ENCODE measurements at places on chromosomes 3 and 15. TPM values are rescaled to one million over a fixed set of nuclear protein-coding genes. Genes with fewer than 3 reads are reported as not detected.

Gene DAPK2
- total RNA-seq, result 7.2 TPM

Gene GCNT3
- total RNA-seq, result not detected

Gene CADPS
- total RNA-seq, result 418 TPM

Gene CYP1A2
- not detected for total RNA-seq

Gene IL17RE
- 0.31 TPM for total RNA-seq

Gene TMEM108
- total RNA-seq, result 54.1 TPM

Gene CFAP44
- total RNA-seq, result 5.9 TPM

Gene GOLGA8N
- total RNA-seq, result 3.1 TPM

Gene OXTR
- total RNA-seq, result 2.5 TPM

Gene SCAANT1
- not detected for total RNA-seq

Measured in parietal lobe (tissue), 2 donors.